ENCODE measurements at places on chromosomes 2 and 18.

- no peak for DNase-seq
These were observed 49.2 kb upstream of the CDH20 start for GRCh38 chr18:61284039-61284438.

- DNase-seq: no peak
These were observed 114.6 kb upstream of the THUMPD2 start for GRCh38 chr2:39893616-39894015.

DNA sequence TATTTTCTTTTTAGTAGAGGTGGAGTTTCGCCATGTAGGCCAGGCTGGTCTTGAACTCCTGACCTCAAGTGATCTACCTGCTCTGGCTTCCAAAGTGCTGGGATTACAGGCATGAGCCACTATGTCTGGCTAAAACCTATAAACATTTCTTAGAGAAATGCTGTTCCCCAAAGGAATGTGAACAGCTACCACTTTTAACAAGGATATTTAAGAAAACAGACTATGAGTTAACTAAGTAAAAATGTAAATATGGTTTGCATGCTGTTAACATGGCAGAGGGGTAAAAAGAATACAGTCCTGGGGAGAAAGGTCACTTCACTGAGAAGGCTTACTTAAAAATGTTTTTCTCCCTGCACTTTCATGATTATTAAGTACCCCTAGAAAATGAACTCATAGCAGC, 57.1 kb downstream of the SLC16A14 start:
- no peak for DNase-seq

DNA sequence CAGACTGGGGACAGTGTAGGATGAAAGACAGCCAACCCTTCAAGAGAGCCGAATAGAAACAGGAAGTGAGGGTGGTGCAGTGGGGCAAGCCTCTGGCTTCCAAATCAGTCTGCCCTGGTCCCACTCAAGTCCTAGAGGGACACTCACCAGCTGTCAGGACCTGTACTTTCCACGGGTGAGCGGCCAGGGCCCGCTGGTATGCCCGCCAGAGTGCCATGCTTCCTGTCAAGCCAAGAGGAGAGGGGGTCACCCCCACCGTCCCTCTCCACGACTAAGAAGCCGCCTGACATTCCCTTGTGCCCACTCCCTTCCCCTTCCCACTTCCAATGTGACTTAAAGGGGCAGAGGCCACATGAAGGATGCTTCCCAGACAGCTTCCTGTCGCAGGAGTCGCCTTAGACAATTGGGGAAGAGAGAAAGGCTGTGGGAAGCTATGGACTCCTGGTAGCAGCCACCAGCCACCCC, 564 bp downstream of the MPV17 start:
- DNase-seq: no peak

- no peak for DNase-seq
These were observed 304.6 kb downstream of the PARD3B start for GRCh38 chr2:204849892-204850291.

DNA sequence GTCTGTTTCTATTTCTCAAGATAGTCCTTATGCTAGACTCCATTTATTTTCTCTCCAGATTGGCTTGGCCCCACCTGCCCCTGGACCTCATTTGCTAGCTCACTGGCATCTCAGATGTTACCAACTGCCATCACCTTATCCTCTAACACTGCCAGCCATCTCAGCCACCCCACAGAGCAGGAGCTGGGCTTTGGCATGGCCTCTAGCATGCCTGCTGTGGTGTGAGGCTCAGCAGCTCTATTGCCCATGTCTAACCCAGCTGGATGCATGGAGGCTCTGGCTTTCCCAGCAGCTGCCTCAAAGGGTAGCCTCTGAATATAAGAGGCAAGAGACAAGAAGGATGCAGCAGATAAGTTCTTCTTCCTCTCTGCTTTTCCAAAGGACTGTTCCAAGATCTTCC, 373.4 kb downstream of the TNS1 start:
- no peak for DNase-seq

DNA sequence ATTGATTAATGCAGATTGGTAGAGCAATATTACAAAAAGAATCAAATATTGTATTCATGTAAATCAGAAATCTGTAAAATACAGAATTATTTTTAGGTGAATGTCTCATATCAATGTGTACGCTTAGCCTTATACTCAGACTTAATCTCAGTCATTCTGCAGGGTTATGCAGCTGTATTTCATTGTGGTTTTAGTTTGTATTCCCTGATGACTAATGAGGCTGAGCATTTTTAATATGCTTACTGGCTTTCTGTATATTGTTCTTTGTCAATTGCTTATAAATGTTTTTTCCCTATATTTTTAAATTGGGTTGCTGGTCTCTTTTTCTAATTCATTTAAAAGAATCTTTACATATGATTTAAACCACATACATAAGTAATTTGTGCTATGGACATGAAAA, 50.1 kb downstream of the CDH19 start:
- no peak for DNase-seq

GRCh38 chr2:40032650-40033319, 253.7 kb upstream of the THUMPD2 start:
- no peak for DNase-seq

GRCh38 chr2:35871672-35872071, 483.9 kb upstream of the CRIM1 start:
- no peak for DNase-seq

GRCh38 chr2:15158100-15158499, 403.0 kb downstream of the NBAS start:
- DNase-seq: no peak

GRCh38 chr18:58552057-58552461, 76.8 kb downstream of the ALPK2 start:
- no peak for DNase-seq

- DNase-seq: no peak
These were observed 52.4 kb upstream of the UPP2 start for GRCh38 chr2:158049129-158049855.

DNA sequence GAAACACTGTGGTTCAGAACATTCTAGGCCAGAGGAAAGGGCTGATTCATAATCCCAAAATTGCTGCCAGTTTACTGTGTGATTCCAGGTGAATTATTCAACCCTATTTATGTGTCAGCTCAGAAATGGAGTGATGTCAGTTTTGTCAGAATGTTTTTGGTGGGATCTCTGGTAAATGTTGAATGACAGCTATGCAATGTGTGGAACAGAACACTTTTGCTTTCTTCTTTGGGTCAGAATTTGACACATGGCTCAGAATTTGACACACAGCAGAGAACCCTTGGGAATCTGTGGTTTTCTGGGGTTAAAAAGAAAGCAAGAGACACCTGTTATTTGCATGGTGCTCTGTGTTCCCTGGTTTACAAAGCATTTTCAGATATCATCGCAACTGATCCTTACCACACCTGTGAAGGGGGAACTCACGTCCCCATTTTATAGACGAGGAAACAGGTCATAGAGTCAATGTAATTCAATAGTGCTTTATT, 1.6 kb upstream of the MTA3 start:
- no peak for DNase-seq

DNA sequence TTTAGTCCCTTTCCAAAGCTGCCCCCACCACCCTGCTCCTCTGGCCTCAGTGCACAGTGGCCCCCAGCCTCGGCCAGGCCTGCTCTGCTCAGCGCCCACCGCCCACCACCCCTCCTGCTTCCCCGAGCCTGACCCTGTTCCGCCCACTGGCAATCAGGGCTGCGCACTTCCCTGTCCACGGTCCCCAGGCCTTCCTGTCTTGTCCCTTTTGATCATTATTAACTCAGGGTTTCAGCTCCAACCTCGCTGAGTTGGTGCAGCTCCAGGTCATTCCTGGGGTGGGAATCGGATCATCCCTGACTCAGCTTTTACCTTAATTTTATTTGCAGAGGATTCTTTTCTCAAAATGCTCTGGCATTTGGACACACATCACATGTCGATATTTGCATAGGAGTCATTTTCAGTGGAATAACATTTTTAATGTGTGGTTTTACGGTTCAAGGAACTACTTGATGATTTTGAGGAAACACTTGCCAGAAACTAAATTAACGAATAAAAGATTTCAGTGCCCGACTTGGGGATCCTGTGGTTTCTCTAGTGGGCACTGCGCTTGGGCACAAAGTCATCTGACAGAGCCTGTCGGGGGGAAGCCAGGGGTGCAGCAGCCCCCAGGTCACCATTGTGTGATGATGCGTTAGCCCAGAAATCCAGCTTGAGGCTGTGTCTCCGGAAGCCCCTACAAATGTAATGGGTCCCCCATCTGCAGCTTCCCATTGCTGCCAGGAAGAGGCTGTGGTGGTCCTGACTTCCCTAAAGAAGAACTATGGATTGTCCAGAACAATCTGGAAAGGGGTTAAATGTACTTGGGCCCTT, 1.0 kb upstream of the ESPNL start:
- no peak for DNase-seq

GRCh38 chr2:62478093-62478580, 27.9 kb downstream of the TMEM17 start:
- no peak for DNase-seq

GRCh38 chr2:208792766-208793165, 386.2 kb downstream of the PTH2R start:
- no peak for DNase-seq

DNA sequence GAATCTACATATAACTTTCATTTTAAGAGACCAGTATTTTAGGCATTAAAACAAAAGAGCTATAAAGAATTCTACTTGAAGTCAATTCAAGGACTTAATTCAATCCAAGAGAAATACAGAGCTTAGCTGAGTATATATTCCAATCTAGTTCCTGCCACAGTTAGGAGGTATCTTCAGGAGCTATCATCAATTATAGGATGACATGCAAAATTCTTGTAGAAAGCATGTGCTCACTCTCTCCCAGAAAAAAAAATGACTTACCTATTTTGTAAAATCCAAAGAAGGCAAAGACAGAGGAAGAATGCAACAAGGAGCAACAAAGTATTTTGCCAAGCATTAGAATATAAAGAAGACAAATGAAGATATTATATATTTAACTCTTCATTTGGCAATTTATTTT, 31.8 kb upstream of the CFAP36 start:
- DNase-seq: no peak

GRCh38 chr18:23498117-23498516, 5.2 kb upstream of the RMC1 start:
- no peak for DNase-seq

GRCh38 chr2:66686755-66687154, 251.8 kb downstream of the MEIS1 start:
- no peak for DNase-seq

- DNase-seq: no peak
These were observed 38.9 kb downstream of the THAP4 start for GRCh38 chr2:241598061-241598460.

- DNase-seq: no peak
These were observed 787.9 kb upstream of the RAB6C start for GRCh38 chr2:129191530-129191929.

DNA sequence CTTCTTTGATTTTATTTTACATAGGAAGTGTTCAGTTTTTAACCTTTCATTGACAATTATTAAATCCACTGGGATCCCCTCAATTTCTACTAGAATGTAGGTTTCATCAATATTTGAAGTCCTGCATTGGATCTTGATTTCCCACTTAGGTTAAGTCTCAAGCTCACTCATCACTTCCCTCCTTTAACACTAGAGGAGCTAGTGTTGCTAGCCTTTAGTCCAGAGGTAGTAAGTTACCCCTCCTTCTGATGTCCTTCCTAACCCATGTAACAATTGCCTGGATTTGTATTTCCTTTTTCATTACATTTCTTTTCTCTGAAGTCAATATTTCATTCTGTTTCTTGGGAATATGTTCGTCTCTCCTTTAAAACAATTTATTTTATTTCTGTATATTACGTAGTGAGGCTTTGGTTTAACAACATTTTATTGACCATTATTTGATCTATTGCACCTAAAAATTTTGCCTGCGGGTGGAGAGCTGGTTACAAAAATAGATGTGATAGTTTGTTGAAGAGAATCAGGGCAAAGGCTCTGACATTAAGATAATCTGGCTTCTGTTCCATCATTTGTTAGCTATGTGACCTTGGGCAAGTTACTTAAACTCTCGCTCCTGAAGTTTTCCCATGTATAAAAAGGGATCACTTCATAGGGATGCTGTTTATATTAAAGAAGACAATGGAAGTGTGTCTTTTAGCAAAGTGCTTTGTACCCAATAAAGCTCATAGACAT, 833.0 kb downstream of the SLC4A3 start:
- no peak for DNase-seq

DNA sequence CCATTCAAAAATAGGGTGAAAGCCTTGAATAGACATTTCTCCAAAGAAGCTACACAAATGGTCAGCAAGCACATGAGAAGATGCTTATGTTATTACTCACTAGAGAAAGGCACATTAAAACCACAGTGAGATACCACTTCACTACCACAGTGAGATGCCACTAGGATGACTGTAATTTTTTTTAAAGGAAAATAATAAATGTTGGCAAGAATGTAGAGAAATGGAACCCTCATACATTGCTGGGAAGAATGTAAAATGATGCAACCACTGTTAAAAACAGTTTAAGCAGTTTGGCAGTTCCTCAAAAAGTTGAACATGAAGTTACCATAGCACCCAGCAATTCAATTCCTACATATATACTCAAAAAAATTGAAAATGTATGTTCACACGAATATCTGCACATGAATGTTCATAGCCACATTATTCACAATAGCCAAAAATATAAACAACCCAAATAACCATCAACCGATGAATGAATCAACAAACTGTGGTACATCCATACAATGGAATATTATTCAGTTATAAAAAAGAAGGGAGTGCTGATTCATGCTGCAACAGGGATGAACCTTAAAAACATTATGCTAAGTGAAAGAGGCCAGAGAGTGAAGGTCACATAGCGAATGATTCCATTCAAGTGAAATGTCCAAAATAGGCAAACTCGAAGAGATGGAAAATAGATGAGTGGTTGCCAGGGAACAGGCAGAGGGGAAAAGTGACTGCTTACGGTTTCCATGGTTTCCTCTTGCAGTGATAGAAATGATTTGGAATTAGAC, 156.2 kb upstream of the NDUFV2 start:
- no peak for DNase-seq

DNA sequence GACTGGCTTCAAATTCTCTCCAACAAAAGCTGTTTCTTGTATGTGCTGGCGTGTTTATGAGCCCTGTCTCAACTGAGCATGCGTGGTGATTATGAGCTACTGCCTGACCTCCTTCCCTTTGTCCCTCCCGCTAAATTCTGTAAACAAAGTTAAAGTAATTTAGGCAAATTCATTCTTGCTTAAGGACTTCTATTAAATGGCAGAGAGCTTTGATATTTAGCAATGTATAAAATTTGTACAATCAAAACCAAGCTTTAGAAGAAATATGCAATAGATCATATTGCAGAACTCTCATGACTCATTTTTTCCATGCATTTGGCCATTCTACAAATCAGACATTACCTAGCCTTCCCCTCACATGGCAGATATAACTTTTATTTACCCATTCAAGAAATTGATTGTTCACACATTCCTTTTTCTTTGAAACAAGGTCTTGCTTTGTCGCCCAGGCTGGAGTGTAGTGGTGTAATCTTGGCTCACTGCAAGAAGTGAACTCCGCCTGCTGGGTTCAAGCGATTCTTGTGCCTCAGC, 18.2 kb downstream of the IGFBP2 start:
- no peak for DNase-seq

- DNase-seq: no peak
These were observed 331.1 kb downstream of the TDRD15 start for GRCh38 chr2:21454839-21455238.

DNA sequence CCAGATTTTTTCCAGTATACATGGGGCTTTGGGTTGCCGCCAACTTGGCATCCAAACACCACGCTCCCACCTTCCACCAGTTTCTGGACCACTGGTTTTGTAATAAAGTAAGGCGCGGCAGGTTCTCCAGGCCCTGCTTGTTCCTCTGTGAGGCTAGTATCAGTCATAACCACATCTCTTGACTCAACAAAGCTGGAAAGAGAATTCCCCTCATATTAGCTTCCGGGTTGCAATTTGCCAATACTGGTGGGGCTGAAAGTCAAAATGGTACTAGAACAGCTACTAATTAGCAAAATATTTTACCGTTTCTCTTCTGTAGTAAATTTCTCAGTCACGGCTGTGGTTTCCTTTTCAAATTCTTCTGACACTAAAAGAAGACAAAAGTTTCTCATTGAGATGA, 25.0 kb downstream of the TTN start:
- no peak for DNase-seq

Measured in activated CD4-positive, alpha-beta T cell treated with anti-CD3 and anti-CD28 coated beads for 4 hours (primary cell).